COR-L47 (cell line): ENCODE measurements at places on chromosomes 7 and 10.
A peak's percentile ranks its signal among the peaks of the same experiment; 100 is the strongest.

DNA sequence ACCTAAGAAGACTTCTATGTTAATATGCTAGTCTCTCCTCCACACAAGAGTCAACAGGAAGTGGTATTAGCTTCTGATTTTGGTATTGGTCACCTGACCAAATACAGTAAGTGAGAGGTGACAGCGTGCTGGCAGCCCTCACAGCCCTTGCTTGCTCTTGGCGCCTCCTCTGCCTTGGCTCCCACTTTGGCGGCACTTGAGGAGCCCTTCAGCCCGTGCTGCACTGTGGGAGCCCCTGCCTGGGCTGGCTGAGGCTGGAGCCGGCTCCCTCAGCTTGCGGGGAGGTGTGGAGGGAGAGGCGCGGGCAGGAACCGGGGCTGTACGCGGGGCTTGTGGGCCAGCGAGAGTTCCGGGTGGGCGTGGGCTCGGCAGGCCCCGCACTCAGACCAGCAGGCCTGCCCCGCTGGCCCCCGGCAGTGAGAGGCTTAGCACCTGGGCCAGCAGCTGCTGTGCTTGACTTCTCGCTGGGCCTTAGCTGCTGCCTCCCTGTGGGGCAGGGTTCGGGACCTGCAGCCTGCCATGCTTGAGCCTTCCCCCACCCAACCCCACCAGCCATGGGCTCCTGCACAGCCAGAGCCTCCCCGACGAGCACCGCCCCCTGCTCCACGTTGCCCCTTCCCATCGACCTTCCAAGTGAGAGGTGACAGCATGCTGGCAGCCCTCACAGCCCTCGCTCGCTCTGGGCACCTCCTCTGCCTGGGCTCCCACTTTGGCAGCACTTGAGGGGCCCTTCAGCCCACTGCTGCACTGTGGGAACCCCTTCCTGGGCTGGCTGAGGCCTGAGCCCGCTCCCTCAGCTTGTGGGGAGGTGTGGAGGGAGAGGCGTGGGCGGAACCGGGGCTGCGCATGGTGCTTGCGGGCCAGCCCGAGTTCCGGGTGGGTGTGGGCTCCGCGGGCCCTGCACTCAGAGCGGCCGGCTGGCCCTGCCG lies 4.2 kb upstream of the ACSL5 start:
- DNase-seq = no peak

DNA sequence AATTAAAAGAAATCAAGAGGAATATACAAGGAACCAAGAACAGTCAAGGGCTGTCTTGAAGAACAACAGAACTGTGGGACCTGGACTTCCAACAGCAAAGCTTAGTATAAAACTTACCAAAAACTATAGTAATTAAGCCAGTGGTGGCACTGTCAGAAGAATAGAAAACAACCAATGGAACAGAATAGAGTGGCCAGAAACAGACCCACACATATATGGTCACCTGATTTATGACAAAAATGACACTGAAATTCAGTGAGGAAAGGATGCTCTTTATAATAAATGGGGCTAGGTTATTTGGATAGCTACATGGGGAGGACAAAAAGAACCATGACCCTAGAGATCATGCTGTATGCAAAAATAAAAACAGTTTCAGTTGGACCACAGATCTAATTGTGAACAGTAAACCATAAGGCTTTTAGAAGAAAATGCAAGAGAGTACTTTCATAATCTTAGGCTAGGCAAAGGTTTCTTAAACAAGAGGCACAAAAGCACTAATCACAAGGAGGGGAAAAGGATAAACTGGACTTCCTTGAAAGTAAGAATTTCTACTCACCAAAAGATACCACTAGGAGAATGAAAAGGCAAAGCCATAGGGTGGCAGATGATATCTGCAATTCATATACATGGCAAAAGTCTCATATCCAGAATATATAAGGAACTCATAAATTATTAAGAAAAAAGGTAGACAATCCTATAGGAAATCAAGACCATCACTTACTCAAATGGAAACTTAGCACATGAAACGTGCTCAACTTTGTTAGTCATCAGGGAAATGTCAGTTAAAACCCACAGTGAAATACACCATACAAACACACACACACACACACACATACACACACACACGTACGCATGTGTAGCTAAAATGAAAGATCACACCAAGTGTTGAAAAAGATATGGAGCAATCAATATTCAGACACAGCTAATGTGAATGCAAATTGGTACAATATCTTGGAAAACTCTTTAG lies 20.8 kb downstream of the HYCC1 start:
- no peak for DNase-seq

- DNase-seq = no peak
Measured at GRCh38 chr10:102462512-102463054, 11.2 kb upstream of the C10orf95 start.

- no peak for DNase-seq
Measured at GRCh38 chr7:81884817-81885216, 115.0 kb upstream of the HGF start.

GRCh38 chr10:48445932-48446331 lies 139.5 kb downstream of the MAPK8 start:
- no peak for DNase-seq

GRCh38 chr10:119253433-119254174 lies 46.2 kb downstream of the GRK5 start:
- no peak for DNase-seq

DNA sequence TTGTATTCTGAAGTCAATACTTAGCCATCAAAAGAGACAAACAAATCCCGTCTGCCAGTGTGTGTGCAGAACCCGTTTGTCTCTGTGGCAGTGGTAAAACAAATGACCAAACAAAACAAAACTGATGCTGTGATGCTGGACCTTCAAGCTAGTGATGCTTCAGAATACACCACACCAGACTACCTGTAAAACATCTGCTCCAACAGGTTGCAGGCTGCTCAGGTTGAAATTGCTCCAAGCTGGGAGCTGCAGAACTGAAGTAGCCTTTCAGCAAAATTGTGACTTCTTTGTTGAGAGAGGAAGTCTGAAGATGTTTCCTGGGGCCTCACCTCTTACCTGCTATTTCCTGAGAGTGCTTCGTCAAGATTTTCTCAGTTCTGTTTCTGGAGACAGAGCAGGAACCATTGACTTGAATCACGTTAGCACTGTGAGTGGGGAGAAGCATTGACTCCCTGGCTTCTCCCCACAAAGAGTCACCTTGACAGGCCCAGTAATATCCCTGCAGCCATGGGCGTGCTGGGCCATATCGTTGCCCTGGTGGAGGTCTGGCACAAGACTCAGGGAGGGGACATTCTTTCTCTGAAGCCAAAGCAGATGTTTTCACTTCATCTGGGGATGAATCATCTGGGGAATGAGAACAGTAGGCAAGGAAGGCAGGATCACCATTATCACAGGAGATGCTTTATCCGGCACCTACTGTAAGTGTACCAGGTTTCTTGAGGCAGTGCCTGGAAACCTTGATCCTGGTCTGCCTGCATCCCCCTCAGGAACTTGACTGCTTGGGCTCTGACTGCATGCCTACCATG lies 80.2 kb downstream of the RBM20 start:
- no peak for DNase-seq

DNA sequence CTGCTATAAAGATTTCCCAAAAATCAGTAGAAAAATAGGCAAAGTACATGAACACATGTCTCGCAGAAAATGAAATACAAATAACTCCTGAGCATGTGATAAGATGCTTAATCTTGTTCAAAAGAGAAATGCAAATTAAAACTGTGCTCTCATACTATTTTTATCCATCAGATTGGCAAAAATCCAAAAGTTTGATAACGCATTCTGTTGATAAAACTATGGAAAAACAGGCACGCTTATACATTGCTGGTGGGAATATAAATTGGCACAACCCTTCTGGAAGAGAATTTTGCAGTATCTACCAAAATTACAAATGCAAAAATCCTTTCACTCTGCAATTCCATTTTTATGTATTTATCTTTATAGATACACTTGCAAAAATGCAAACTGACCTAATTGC lies 315.0 kb downstream of the GRID1 start:
- no peak for DNase-seq

DNA sequence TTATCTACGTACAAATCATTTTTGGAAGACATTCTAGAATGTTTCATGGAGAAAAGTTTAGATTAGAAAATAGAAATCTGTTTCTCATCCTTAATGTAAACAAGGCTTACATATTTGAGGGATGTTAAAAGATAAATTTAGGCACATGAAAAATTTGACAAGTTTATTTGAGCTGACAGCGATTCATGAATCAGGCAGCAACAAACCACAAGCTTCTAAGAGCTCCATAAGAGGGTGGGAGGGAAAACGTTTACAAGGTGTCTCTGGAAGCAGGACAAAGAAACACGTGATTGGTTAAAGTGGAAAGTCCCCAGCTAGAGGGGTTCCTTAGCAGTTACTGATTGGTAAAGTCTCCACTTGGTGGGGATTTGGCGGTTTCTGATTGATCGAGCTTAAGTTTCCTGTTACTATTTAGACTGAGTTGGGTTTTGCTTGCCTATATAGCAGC lies 228.9 kb upstream of the PITRM1 start:
- DNase-seq = no peak

- DNase-seq = peak; percentile 18
Measured at GRCh38 chr10:108574233-108574632, 1349.1 kb downstream of the XPNPEP1 start.

DNA sequence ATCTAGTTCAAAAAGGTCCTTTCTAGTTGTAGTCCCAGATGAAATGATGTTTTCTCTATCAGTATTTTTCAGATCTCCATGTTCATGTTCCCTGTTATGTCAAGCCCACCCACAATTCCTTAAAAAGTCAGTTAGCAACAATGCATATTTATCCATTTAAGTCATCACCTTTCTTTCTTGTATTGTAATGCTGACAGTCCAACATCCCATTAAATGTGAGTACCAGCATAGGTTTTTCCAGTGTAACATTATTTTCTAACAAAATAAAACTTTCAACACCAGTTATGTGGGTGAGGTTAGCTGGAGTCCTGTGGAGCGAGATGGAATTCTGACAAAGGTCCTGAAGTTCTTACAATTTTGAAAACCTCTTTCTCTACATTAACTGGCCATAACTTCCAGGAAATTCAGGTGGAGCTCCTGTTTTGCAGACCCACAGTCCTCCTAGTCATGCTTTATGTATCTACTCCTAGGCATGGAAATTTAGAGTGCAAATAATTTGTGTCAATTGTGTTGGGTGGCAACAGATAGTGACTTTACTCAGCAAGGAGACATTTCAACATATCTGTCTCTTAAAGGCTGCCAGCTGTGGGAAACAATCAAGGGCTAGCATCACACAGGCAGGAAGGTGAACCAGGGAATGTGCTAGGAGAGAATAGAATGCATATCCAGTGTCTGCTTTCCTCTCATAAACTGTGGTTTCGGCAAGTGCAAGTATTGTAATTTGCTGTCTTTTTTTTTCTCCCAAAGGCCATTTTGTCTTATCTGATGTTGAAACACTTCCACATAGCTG lies 162.6 kb downstream of the MTERF1 start:
- no peak for DNase-seq

- DNase-seq = no peak
Measured at GRCh38 chr7:149736478-149737360, 36.7 kb downstream of the ZNF467 start.

DNA sequence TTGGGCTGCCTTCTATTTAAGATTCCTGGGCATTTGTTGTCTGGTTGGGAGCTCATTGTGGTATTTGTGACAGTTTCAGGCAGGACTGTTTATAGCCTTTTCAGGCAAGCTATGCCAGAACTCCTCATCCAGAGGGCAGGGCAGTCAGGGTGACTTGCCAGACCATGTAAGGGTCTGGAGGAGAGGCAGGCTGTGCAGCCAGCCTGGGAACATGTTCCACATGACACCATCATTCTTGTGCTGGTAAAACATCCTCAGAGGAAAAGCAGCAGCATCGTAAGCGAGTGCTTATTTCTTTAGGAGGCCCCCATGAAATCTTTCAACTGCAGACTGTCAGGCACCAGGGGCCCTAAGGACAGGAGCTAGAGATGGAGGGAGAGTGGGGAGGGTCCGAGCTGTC lies 44.0 kb upstream of the SORBS1 start:
- DNase-seq = no peak

DNA sequence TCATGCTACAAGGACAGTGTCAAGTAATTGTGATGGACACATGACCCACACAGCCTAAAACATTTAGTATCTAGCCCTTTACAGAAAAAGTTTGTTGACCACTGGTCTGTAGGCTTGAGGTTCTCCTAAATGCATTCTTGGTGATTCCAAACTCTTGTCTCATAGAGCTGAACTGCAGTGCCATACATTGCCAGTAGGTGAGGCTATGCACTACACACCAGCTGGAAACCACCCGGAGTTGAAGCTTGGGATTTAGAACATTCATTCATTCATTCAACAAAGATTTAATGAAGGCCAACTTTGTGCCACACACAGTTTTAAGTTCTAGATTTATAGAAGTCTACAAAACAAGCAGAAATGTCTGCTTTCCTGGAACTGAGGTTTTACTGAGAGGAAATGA lies 77.3 kb upstream of the TCF7L2 start:
- no peak for DNase-seq

GRCh38 chr10:67772894-67773511 lies 65.0 kb downstream of the DNAJC12 start:
- DNase-seq = no peak

DNA sequence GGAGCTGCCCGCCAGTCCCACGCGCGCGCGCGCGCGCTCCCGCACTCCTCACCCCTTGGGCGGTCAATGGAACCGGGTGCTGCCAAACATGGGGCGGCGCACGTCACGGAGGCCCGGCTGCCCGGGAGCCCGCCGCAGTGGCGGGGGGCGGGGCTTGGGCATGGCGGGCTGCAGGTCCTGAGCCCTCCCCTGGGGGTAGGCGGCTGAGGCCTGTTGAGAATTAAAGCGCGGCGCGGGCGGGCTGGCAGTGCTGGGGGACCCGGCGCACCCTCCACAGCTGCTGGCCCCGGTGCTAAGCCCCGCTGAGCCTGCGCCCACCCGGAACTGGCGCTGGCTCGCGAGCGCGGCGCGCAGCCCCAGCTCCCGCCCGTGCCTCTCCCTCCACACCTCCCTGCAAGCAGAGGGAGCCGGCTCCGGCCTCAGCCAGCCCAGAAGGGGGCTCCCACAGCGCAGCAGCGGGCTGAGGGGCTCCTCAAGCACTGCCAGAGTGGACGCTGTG lies 634.2 kb downstream of the ANKRD7 start:
- no peak for DNase-seq

DNA sequence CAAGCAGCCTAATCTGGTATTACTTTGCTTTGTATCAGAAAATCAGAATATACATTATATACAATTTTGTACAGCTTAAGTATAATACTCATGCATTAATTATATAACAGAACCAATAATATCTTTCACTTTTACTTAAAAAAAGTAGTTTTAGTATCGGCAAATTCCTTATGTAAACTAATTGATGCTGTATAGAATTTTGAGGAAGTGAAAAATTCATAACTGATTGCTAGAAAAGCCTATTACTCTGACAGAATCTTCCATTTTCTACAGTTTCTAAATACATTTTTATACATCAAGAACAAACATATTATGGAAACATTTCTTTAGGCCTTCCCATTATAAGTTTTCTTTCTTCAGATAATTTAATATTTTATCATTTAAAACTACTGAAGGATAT lies 124.0 kb upstream of the GPR22 start:
- no peak for DNase-seq
